ENCODE measurements at places on chromosomes 13 and 19. TPM values are rescaled to one million over a fixed set of nuclear protein-coding genes. Genes with fewer than 3 reads are reported as not detected.

DZIP1 gene
- 9.6 TPM for total RNA-seq

MISP3 gene
- 3.7 TPM for total RNA-seq

SIGLEC8 gene
- 0.33 TPM for total RNA-seq

PLVAP gene
- 96.9 TPM for total RNA-seq

ZFP30 gene
- total RNA-seq: 13.4 TPM

SYT5 gene
- total RNA-seq: not detected

NXNL1 gene
- total RNA-seq: not detected

ZNF837 gene
- total RNA-seq: 0.65 TPM

PCP2 gene
- total RNA-seq: not detected

MBD3L2 gene
- total RNA-seq: not detected

ZNF420 gene
- 5.8 TPM for total RNA-seq

WDR88 gene
- not detected for total RNA-seq

RAB3A gene
- total RNA-seq: not detected

IRS2 gene
- total RNA-seq: 42.3 TPM

KCNK6 gene
- total RNA-seq: 2.1 TPM

GRIN2D gene
- 0.44 TPM for total RNA-seq

RBM42 gene
- total RNA-seq: 36.8 TPM
